ENCODE measurements at places on chromosomes 6 and 20. TPM values are rescaled to one million over a fixed set of nuclear protein-coding genes. Genes with fewer than 3 reads are reported as not detected.

Gene GSTA1
- total RNA-seq: not detected

Gene IL17F
- not detected for total RNA-seq

Gene EYA4
- 6.4 TPM for total RNA-seq

Gene ADGB
- not detected for total RNA-seq

Gene POPDC3
- total RNA-seq: 0.41 TPM

Gene RWDD1
- total RNA-seq: 91.0 TPM

Gene CST5
- not detected for total RNA-seq

Gene ECT2L
- not detected for total RNA-seq

DNA sequence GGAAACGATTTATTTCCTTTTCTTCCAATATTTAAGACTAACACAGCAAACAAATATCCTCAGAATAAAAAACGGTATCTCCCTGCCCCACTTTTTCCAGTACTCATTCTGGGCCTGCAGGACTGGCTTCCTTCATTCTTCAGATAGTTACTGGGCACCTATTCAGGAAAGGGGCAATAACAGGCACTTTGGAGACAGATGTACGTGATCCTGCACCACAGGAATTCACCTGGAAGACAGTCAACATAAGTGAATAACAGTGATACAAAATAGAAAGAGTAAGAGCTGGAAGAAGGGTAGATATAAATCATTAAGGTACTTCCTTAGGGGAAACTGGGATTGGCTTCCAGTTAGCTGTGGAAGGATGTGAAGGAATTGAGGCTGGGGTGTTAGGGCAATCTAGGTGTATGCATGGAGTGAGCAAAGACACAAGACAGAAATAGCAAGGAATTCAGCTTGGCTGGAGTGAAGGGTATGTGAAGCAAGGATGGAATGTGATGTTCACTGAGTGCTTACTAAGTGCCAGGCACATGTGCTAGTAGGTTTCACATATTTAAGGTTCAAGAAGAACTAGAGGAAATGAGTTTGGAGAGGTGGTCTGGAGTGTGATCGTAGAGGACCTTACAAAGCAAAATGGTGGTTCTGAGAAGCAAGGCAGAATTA lies 49.3 kb upstream of the FAM83C start:
- H3K27ac ChIP-seq: peak overlapping the region; percentile 72
- peaks cover 61% of the 10 kb centered on the region for H3K4me1 ChIP-seq
- H3K36me3 ChIP-seq: peaks cover 21% of the 10 kb centered on the region
- no peak for DNase-seq
- no peak overlapping the region for H3K4me3 ChIP-seq

- no peaks in the 10 kb centered on the region for H3K27me3 ChIP-seq
- H3K4me3 ChIP-seq: no peak overlapping the region
- H3K4me1 ChIP-seq: peaks cover 33% of the 10 kb centered on the region
- DNase-seq: no peak
- H3K27ac ChIP-seq: no peak overlapping the region
Observed at GRCh38 chr6:7124636-7125035, 16.9 kb downstream of the RREB1 start.

GRCh38 chr6:53104916-53105315 lies 39.7 kb downstream of the FBXO9 start:
- H3K4me3 ChIP-seq: no peak overlapping the region
- H3K36me3 ChIP-seq: peaks cover 31% of the 10 kb centered on the region
- H3K4me1 ChIP-seq: peaks cover 20% of the 10 kb centered on the region
- H3K27ac ChIP-seq: no peak overlapping the region
- no peak for DNase-seq

- DNase-seq: no peak
- no peak overlapping the region for H3K4me3 ChIP-seq
- H3K4me1 ChIP-seq: no peaks in the 10 kb centered on the region
- no peak overlapping the region for H3K27ac ChIP-seq
- H3K27me3 ChIP-seq: no peaks in the 10 kb centered on the region
Observed at GRCh38 chr6:167925026-167925425, 72.4 kb upstream of the KIF25 start.

DNA sequence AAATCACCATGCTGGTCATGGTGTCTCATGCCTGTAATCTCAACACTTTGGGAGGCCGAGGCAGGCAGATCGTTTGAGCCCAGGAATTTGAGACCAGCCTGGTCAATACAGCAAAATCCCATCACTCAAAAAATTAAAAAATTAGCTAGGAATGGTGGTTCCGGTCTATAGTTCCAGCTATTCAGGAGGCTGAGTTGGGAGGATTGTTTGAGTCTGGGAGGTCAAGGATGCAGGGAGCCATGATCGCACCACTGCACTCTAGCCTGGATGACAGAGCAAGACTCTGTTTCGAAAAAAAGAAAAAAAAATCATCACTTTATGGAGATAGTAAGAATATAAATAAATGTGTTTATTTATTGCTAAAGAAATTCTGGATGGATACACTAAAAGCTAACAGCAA lies 124.1 kb downstream of the RNGTT start:
- H3K4me3 ChIP-seq: no peak overlapping the region
- H3K36me3 ChIP-seq: no peaks in the 10 kb centered on the region
- no peak for DNase-seq
- H3K27me3 ChIP-seq: no peaks in the 10 kb centered on the region
- peaks cover 19% of the 10 kb centered on the region for H3K4me1 ChIP-seq

GRCh38 chr6:47083586-47084047 lies 41.5 kb upstream of the ADGRF1 start:
- no peaks in the 10 kb centered on the region for H3K27me3 ChIP-seq
- H3K4me3 ChIP-seq: no peak overlapping the region
- H3K4me1 ChIP-seq: peaks cover 24% of the 10 kb centered on the region
- DNase-seq: peak; percentile 98
- peak overlapping the region; percentile 71 for H3K27ac ChIP-seq

GRCh38 chr20:58921564-58921963 lies 59.5 kb upstream of the NELFCD start:
- no peak overlapping the region for H3K4me3 ChIP-seq
- H3K27me3 ChIP-seq: no peaks in the 10 kb centered on the region
- H3K27ac ChIP-seq: no peak overlapping the region
- no peak for DNase-seq

DNA sequence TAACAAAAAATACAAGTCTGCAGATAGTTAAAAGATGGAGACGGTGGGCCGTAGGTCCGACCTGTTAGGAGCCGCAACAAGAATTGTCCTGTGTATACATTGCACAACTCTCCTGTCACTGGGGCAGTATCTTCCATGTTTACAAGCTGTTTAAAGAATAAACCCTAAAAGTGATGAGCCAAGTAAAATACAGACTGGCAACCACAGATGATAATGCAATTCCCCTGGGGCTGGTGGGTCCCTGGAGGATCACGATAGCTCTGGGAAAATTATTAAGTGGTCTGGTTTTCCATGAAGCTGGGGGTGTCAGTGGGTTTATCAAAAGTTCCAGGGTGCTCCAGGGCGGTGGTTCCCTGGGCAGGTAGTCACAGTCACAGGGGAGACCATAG lies 8.1 kb upstream of the FAM50B start:
- peaks cover 18% of the 10 kb centered on the region for H3K4me1 ChIP-seq
- peak overlapping the region; percentile 70 for H3K27ac ChIP-seq
- no peak overlapping the region for H3K4me3 ChIP-seq
- no peak for DNase-seq
- no peaks in the 10 kb centered on the region for H3K27me3 ChIP-seq

- H3K4me3 ChIP-seq: no peak overlapping the region
- no peaks in the 10 kb centered on the region for H3K36me3 ChIP-seq
- no peak for DNase-seq
Observed at GRCh38 chr6:83872386-83873118, 13.1 kb downstream of the CYB5R4 start.

- no peak overlapping the region for H3K27ac ChIP-seq
- no peak overlapping the region for H3K4me3 ChIP-seq
- H3K36me3 ChIP-seq: no peaks in the 10 kb centered on the region
- H3K27me3 ChIP-seq: no peaks in the 10 kb centered on the region
Observed at GRCh38 chr6:39642270-39642669, 82.9 kb downstream of the KIF6 start.

GRCh38 chr6:99308788-99309187 lies 40.7 kb downstream of the FAXC start:
- H3K27ac ChIP-seq: no peak overlapping the region
- H3K4me1 ChIP-seq: no peaks in the 10 kb centered on the region
- H3K27me3 ChIP-seq: no peaks in the 10 kb centered on the region
- no peak overlapping the region for H3K4me3 ChIP-seq
- no peaks in the 10 kb centered on the region for H3K36me3 ChIP-seq

DNA sequence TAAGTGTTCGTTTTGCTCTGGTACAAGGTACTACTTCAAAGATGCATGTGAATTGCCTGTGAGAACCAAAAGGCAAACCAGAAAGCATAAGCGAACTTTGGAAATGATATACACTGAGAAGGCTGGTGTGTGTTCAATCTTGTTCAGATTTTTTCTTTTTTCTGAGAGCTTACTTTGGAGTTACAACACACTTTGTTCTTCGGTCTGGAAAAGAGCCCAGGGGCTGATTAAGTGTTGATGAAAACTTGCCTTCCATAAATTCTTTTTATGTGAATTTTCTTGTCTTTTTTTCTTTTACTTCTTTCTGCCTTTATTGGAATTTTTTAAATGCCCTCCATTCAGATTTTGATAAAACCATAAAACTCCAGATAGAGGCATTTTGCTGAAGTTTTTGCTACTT lies 395.1 kb upstream of the SASH1 start:
- no peak overlapping the region for H3K27ac ChIP-seq
- no peak overlapping the region for H3K4me3 ChIP-seq
- no peak for DNase-seq
- H3K27me3 ChIP-seq: no peaks in the 10 kb centered on the region
- H3K36me3 ChIP-seq: no peaks in the 10 kb centered on the region

DNA sequence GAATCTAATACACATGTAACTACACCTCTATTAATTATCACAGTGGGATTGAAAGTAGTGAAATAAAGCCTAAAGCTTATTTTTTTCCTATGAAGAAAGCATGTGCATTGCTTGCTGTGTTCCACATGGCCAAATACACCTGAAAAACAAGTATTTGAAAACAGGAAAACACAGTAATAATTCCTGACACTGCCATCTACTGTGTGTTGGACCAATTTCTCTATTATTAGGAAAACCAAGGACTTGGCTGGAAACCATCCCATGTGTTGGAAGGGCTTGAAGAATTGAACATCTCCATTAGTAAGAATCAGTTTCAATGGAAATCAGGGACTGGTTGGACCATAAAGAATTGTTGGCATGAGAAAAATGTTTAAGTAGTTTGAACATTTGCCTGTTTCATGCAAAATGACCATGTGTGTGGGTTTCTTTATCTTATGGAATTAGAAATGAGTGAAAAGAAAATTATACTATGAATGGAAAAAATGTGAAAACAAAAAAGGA lies 124.1 kb downstream of the PHF3 start:
- H3K27me3 ChIP-seq: no peaks in the 10 kb centered on the region
- no peak overlapping the region for H3K4me3 ChIP-seq

DNA sequence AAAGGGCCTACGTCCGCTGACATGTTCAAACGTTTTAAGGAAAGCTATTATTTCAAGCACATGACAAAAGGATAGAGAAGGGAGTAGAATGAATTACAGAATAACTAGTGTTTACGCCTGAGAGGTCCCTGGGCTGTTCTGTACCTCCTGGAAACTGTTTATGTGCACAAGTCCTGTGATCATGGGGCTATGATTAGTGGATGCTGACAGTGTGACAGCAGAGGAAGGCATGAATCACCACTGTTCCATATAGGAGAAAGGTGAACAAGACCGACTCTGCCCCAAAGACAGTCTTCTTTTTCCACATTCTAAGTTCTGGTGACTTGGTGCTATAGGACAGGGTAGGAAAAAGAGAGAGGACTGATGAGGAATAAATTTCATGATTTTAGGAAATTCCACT lies 249.2 kb upstream of the PRDM1 start:
- no peak for DNase-seq
- H3K4me3 ChIP-seq: no peak overlapping the region
- no peaks in the 10 kb centered on the region for H3K4me1 ChIP-seq
- no peaks in the 10 kb centered on the region for H3K36me3 ChIP-seq
- H3K27me3 ChIP-seq: no peaks in the 10 kb centered on the region

DNA sequence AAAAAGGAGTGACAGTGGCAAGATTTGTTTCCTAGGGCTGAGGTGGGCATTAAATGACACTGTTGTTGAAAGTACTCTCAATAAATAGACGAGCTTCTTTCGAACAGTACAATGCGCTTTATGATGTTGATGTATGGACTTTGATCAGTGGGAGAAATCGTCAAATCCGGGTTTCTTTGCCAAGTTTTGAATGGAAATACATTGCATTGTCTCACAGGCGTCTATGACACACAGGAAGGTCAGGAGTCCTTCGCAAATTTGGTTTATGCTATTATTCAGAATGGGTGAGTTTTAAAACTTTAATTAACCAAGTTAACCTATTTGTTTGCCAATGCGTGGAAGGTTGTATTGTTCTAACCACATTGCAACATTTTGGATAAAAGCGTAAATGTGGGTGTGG lies 547.3 kb upstream of the SLC35B3 start:
- H3K36me3 ChIP-seq: no peaks in the 10 kb centered on the region
- no peak overlapping the region for H3K27ac ChIP-seq
- no peak for DNase-seq
- no peak overlapping the region for H3K4me3 ChIP-seq
- H3K27me3 ChIP-seq: no peaks in the 10 kb centered on the region
- no peaks in the 10 kb centered on the region for H3K4me1 ChIP-seq

GRCh38 chr6:90093558-90094073 lies 199.3 kb downstream of the GJA10 start:
- H3K27me3 ChIP-seq: no peaks in the 10 kb centered on the region
- no peak overlapping the region for H3K4me3 ChIP-seq
- H3K36me3 ChIP-seq: no peaks in the 10 kb centered on the region
- peaks cover 19% of the 10 kb centered on the region for H3K4me1 ChIP-seq
- no peak overlapping the region for H3K27ac ChIP-seq

- peaks cover 19% of the 10 kb centered on the region for H3K4me1 ChIP-seq
- H3K36me3 ChIP-seq: no peaks in the 10 kb centered on the region
- DNase-seq: no peak
Observed at GRCh38 chr20:2879146-2879545, 5.9 kb downstream of the PTPRA start.

DNA sequence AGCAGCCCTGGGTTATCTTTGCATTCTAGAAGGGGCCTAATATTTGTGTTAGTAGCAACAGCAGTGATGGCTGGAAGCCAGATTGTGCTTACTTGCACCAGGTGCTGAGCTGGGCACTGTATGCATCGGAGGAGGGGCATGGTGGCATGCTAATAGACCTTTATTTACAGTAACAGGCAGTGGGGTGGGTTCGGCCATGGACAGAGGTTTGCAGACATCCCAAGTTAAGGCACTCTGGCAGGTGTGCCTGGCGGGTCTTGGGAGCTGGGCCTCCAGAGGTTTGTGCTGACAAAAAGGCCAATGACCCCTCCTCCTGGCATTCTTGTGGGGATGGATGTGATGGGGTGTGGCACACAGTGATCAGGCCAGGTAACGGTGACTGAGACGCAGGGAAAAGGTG lies 39.0 kb upstream of the CD93 start:
- no peak overlapping the region for H3K4me3 ChIP-seq
- H3K36me3 ChIP-seq: no peaks in the 10 kb centered on the region
- no peaks in the 10 kb centered on the region for H3K27me3 ChIP-seq
